ENCODE measurements at places on chromosomes 4 and X.

DNA sequence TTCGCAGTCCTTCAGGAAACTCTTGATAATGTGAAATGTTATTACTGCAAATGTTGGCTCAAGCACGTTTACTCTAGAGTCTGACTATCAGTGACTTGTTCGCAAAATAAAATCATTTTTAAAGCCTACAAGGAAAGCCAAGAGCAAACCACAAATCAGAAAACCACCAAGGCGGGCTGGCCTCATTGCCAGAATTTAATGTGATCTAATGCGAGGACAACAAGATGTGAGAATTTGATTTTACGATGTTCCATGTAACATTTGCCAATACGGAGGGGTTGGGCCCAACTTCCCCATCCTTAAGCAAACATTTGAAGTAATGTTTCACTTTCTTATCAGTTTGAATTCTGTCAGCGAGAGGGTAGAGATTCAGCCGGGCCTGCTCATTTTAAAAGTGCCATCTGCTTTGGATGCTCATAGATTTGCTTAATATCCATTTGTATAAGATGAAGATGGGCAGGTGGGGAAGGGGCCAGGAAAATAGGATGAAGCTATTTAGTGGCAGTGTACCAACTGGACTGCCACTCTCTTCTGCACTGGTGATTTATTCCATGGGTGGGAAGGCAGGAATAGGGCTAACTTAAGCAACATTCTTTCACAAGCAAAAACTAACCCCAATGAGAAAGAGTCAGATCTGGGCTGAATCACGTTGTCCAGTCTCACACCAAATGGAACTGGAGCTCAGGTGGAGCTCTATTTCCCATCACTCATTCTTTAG lies 225.3 kb downstream of the ANAPC10 start:
- no peak for DNase-seq

- peak; percentile 23 for DNase-seq
Measured at GRCh38 chrX:16712548-16713155, at the start of gene CTPS2. CTPS2 (minus strand) TSS chrX:16712669; CDS start chrX:16702902, 9,767 bp downstream.

- no peak for DNase-seq
Measured at GRCh38 chrX:137568741-137569469, 3.0 kb downstream of the ZIC3 start.

DNA sequence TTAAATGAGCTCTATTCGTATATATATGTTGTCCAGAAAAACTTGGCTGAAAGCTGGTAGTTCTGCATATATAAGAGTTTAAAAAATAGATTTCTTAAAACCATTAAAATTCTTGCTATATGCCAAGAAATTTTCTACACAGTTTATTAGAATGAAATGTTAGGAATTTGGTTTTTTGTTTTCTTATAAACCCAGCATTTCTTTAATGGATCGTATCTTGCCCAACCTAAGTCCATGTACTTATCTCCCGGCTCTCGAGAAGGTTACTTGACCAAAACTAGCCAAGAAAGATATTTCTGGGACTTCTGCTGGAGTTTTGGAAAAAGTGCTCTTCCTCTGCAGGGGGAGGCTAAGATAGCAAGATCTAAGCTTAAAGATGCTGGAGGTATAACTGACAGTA lies 4.7 kb upstream of the ASB5 start:
- no peak for DNase-seq

DNA sequence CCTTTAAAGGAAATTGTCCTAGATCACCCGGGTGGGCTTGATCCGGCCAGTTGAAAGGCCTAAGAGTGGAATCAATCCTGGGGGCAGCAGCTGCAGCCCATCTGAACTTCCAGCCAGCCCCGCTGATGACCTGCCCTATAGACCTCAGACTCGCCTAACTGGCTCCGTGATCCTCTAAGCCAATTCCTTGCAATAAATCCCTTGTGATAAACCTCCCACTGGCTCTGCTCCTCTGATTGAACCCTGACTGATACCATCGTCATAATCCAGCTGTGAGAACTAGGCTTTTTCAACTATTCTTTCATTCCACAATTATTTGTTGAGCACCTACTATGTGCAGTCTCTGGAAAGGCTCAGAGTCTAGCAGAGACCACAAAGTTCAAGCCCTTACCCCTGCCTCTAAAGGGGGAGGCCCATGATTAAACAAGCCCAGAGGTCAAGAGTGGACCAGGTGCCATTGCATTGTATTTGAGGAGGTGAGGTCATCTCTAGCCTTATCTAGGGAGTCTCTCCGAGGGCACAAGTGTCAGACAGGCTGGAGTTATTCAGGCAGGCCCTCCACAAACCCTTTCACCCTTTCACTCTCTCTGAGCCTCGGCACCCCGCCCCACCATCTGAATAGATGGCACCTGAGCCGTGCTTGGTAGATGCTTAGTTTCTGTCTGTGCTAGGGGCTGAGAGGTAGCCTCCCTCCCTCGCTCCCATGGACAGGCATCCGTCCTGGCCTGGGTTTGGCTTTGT lies 20.5 kb upstream of the GPR78 start:
- no peak for DNase-seq

- no peak for DNase-seq
Measured at GRCh38 chr4:15130441-15130840, 128.2 kb downstream of the CPEB2 start.

GRCh38 chr4:103091601-103092223 lies 7.9 kb downstream of the BDH2 start:
- no peak for DNase-seq

- no peak for DNase-seq
Measured at GRCh38 chr4:148539387-148539786, 97.2 kb upstream of the NR3C2 start.

- no peak for DNase-seq
Measured at GRCh38 chrX:41148553-41148952, 63.3 kb downstream of the USP9X start.

GRCh38 chr4:176794151-176794550 lies 1.4 kb upstream of the VEGFC start:
- DNase-seq = no peak

DNA sequence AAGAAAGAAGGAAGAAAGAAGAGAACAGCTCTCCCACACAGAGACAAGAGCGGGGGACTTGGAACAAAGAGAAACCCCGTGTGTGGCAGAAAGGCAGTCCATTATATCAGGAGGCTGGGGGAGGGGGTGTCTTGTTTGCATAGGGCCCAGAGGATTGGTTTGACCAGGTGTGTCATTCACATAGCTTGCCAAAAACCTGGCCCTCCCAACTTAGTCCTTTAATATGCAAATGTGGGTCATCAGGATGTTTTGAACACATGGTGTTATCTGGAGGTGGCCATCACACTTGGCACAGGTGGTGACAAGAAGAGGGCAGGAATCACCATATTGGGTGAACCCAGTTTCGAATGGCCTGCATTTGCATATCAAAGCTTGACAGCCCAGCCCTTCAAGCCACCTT lies 111.7 kb downstream of the LINC00632 start:
- DNase-seq = no peak

- DNase-seq = no peak
Measured at GRCh38 chr4:152663203-152664066, 16.4 kb downstream of the TMEM154 start.

GRCh38 chrX:44260609-44261008 lies 82.9 kb downstream of the EFHC2 start:
- DNase-seq = no peak

DNA sequence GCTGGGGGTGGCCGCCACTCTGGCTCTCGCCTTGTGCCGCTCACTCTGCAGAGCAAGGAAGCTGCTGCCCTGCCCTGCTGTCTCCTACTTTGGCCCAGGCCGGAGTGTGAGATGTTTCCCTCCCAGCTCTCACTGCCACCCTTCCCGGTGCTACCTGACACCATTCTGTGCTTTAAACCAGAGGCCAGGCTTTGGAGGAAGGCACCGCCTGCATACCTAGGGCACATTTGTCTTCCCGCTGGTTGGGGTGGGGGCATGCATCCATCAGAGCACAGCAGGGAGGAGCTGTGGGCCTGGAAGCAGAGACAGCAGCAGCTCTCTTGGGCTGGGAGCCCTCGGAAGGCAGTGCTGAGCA lies 96.9 kb upstream of the PSAPL1 start:
- no peak for DNase-seq

DNA sequence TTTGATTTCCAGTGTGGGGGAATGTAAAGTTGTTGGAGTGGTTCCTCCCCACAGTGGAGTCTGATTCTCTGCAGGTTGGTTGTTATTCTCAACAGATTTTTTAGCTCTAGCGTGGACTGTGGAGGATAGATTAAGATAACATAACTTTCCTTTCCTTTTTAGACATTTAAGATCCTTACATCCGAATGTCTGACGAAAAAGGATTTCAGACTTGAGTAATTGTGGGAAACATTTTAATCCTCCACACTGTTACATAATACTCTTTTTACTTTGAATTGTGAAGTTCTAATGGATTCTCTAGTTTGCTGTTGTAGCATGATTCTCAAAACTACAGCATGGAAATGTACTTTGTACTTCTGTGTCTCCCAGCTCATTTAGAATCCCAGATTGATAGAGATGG lies 107.8 kb downstream of the ARHGAP10 start:
- DNase-seq = no peak

DNA sequence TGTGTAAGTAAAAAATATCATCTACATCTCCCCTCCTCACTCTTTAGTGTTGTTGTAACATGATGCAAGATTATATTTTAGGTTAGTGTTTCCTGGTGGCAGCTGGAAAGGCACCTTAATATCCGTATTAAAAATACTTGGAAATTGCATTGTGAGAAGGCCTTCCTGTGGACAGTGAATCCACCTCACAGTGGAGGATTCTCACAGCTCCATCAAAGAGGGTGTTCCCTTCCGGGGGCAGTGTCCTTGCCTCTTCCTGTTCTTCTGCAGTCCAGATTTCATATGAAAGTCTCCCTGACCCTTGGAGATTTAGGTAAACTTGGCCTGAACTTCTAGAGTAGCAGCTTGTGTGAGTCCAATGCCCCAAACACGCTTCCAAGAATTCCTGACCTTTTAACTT lies 29.9 kb upstream of the GAB1 start:
- DNase-seq = no peak

DNA sequence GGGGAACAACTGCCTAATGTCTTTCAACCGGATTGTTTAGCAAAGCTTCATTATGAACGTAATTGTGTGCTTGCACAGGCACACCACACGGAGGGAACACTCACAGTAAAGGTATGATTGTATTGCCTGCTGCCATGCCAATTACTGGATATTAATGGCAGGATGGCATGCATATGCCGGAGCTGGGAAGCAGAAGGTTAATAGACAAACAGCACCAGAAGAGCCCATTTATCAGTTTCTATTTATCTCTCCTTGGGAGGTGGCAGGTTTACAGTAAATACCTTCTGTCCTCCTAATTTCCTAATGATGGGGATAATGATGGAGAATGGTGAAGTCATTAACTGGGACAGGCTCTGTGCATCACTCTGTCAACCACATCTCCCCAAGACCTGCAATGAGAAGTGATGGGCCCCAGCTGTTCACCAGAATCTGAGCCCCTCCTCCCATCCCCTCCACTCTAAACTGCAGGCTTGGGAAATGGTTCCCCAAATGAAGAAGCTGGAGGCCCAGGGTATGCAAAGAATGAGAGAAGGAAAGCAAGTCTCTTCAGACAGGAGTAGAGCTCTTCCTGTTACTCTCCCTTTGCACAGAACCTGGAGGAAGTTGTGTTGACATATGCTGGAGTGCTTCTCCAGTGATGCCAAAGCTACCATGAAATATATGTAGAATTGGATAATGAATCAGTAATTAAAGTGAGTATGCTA lies 160.8 kb downstream of the NAA11 start:
- DNase-seq = no peak

Measured in stimulated activated CD8-positive, alpha-beta memory T cell treated with anti-CD3 and anti-CD28 coated beads, Interleukin-15, amount 100 ng/mL, for 48 hours (primary cell).